HCT116 (cell line): ENCODE measurements at places on chromosomes 2 and 18.

DNA sequence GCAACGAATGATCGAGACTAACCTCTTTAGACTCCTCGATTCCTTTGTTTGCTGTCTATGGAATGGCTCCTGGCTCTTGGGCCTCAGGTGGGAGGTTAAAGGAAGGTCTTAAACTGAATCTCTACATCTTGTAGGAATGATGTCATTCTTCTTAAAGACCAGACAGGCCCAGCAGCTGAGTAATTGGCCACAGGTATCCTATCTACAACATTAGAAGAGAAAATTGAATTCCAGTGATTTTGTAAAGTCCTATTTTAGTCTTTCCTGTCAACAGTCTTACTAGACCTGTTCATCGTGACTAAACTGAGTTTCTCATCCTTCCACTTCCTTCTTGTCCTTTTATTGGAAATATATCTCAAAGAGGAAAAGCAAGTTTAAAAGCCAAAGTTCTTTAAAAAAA, 274.8 kb downstream of the ALPK2 start:
- no peak overlapping the region for H3K27ac ChIP-seq
- H3K27me3 ChIP-seq: no peaks in the 10 kb centered on the region
- no peaks in the 10 kb centered on the region for H3K4me1 ChIP-seq
- DNase-seq: no peak
- peaks cover 4% of the 10 kb centered on the region; the same call in 1 of the 2 replicates for H3K36me3 ChIP-seq
- no peak overlapping the region for H3K4me3 ChIP-seq

- H3K27me3 ChIP-seq: no peaks in the 10 kb centered on the region
- peak overlapping the region; percentile 81; the same call in 1 of the 2 replicates for H3K4me3 ChIP-seq
- peaks cover 6% of the 10 kb centered on the region for H3K36me3 ChIP-seq
Measured at GRCh38 chr2:43218155-43218701, 8.2 kb downstream of the ZFP36L2 start.

DNA sequence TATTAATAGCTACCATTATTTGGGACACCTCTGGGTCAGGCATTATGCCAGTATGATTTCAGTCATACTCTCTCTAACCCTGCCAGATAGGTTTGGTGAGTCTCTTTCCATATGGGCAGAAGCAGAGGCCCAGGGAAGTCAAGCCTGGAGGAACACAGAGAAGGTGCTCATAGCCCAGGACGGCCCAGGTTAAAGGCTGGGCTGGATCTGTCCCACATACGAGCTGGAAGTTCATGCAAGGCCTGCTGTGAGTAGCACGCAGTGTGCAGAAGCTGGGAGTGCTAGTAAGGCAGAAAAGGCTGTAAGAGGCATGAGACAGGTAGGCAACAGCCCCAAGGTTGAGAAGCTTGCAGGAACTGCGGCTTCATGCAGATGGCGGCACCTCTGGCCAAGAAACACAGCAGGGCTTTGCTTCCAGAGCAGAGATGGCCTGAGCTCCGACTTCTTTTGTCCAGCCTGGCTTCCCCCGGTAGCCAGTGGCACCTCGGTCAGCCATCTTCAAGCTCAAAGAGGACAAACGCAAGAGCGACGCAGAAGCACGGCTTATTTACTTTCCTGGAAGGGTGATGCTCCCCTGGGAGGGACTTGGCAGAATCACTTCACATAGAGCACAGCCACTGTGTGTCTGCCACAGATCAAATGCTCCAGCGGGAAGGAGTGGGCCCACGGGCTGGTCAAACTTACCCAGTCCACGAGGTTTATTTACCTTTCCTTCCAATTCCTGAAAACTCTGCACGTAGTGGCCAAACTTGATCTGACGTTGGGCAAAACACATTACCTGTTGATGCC, 58.5 kb upstream of the MAP4K4 start:
- no peaks in the 10 kb centered on the region for H3K4me1 ChIP-seq
- no peaks in the 10 kb centered on the region for H3K36me3 ChIP-seq
- DNase-seq: no peak
- H3K27me3 ChIP-seq: no peaks in the 10 kb centered on the region
- no peak overlapping the region for H3K4me3 ChIP-seq

GRCh38 chr2:68200157-68200787, 42.6 kb downstream of the PNO1 start:
- H3K27me3 ChIP-seq: no peaks in the 10 kb centered on the region
- no peak for DNase-seq
- no peak overlapping the region for H3K4me3 ChIP-seq
- no peaks in the 10 kb centered on the region for H3K36me3 ChIP-seq

- DNase-seq: no peak
- H3K36me3 ChIP-seq: no peaks in the 10 kb centered on the region
- no peak overlapping the region for H3K27ac ChIP-seq
- no peak overlapping the region for H3K4me3 ChIP-seq
Measured at GRCh38 chr2:68946117-68946516, 6.6 kb downstream of the GKN2 start.
